ENCODE measurements at places on chromosomes 7 and 10.
A peak's percentile ranks its signal among the peaks of the same experiment; 100 is the strongest.

DNA sequence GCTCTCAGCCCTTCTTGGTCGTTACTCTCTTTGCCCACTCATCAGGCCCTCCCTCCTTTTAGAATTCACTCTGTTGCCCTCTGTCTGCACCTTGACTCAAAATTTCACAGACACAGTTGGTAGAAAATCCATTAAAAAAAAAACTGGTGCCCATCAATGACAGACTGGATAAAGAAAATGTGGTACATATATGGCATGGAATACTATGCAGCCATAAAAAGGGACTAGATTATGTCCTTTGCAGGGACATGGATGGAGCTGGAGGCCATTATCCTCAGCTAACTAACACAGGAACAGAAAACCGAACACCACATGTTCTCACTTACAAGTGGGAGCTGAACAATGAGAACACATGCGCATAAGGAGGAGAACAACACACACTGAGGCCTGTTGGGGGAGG lies 115.7 kb downstream of the PARP12 start:
- DNase-seq: no peak

GRCh38 chr10:89591111-89591795 lies 53.8 kb downstream of the PANK1 start:
- no peak for DNase-seq

- no peak for DNase-seq
Measured at GRCh38 chr7:75033826-75034225, 39.8 kb downstream of the RCC1L start.

GRCh38 chr7:105723572-105723971 lies 142.3 kb upstream of the EFCAB10 start:
- no peak for DNase-seq

GRCh38 chr7:137342265-137342664 lies 1.3 kb downstream of the PTN start:
- no peak for DNase-seq

- DNase-seq: no peak
Measured at GRCh38 chr10:93997546-93997945, 3.8 kb downstream of the PLCE1 start.

GRCh38 chr10:132626761-132627665 lies 89.4 kb downstream of the INPP5A start:
- no peak for DNase-seq

GRCh38 chr7:131443496-131443895 lies 112.9 kb downstream of the PODXL start:
- DNase-seq: no peak

- no peak for DNase-seq
Measured at GRCh38 chr7:33422141-33422540, 292.8 kb downstream of the BBS9 start.

DNA sequence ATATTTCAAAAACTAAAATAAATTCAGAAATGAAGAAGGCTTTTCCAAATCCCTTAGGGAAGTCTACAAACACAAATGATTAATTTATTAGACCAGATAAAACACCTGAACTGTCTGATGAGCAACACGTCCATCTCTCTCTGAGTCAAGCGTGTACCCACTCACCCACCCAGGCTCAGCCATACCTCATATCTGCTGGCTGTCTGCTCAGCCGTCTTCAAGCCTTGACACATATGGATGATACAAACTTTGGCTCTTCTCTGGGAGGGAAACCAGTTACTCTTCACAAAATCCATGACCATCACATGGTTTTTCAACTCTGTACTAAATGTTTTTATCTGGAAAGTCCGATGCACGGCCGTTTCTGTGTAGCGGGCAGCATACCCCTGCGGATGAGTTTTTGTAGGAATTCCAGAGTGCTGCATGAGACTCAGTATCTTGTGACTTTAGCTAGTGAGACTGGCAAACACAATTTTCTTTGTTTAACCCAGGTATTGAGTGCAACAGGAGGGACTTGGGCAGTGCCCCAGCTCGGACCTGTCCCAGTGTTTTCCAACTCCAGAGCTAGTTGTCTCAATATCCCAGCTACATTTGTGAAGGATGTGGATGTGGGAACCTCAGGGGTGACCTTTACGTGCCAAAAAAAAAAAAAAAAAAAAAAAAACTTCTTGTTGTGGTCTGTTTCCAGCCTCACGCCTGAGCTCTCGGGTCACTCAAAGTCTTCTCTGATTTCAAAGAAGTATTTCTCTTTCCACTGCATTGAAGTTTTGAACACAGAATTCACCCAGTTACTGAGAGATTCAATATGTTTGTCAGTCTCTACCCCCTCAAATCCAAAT lies at the start of gene C10orf90:
Gene C10orf90, minus strand, starts transcription at position 638 of the 839 bp plus-strand sequence. Its CDS starts 213 bp downstream, at position 425.
- DNase-seq: no peak

DNA sequence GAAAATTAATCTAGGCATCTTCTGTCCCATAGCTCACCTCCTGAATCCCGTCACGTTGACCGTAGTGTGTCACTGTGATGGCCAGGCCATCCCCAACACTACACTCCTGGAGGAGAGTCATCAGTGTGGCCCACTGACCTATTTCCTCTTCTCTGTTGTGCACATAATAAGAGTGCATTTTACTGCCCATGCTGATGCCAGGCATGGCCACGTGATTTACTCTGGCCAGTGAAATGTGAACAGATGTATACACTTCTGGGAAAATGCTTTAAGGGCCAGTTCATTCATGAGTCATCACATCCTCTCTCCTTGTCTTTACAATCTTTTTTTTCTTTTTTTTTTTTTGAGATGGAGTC lies 101.9 kb upstream of the PIP4K2A start:
- no peak for DNase-seq

DNA sequence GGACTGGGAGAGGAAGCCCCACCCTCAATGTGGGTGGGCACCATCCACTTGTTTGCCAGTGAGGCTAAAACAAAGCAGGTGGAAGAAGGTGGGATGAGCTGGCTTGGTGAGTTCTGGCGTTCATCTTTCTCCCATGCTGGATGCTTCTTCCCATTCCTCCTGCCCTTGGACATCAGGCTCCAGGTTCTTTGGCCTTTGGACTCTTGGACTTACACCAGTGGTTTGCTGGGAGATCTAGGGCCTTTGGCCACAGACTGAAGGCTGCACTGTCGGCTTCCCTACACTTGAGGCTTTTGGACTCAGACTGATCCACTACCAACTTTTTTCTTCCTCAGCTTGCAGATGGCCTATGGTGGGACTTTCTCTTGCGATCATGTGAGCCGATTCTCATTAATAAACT lies 106.3 kb downstream of the HERPUD2 start:
- DNase-seq: no peak

- peak; percentile 77 for DNase-seq
Measured at GRCh38 chr7:47669178-47669891, 87.4 kb upstream of the TNS3 start.

GRCh38 chr10:22541900-22542299 lies 172.5 kb downstream of the PIP4K2A start:
- DNase-seq: no peak

DNA sequence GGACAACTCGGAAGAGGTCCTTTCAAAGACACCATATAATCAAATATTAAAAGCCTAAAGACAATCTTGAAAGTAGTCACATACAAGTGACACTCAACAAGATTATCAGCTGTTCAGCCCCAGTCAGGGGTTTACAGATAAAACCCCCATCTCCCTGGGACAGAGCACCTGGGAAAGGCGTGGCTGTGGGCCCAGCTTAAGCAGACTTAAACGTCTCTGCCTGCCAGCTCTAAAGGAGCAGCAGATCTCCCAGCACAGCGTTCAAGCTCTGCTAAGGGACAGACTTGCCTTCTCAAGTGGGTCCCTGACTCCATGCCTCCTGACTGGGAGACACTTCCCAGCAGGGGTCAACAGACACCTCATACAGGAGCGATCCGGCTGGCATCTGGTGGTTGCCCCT lies 18.0 kb downstream of the CDCA7L start:
- no peak for DNase-seq

DNA sequence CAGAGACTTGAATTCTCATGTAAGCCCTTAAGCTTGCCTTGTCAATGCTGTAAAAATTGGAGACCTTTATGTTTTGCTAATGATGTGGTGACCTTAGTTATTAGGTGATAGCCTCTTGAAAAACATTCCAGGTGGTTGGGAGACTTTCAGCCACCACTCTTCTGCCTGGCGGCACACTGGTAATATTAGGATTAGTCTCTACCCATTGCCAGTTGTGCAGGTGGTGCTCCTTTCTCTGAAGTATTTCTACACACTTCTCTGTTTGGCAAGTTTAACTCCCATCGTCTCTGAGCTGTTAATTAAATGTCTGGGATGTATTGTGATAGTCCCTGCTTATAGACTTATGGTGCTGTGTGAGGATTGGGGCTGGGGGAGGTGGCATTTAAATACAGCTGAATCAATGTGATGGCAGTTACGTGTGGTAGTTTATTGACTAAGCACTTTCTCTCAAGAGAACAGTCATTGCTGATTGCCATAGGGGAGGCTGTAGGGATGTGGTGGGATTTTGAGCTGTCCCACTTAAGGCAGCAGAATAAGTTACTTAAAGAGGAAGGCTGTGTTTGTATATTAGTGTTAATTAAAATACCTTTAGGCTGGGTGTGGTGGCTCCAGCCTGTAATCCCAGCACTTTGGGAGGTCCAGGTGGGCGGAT lies 61.7 kb downstream of the DAGLB start:
- no peak for DNase-seq

DNA sequence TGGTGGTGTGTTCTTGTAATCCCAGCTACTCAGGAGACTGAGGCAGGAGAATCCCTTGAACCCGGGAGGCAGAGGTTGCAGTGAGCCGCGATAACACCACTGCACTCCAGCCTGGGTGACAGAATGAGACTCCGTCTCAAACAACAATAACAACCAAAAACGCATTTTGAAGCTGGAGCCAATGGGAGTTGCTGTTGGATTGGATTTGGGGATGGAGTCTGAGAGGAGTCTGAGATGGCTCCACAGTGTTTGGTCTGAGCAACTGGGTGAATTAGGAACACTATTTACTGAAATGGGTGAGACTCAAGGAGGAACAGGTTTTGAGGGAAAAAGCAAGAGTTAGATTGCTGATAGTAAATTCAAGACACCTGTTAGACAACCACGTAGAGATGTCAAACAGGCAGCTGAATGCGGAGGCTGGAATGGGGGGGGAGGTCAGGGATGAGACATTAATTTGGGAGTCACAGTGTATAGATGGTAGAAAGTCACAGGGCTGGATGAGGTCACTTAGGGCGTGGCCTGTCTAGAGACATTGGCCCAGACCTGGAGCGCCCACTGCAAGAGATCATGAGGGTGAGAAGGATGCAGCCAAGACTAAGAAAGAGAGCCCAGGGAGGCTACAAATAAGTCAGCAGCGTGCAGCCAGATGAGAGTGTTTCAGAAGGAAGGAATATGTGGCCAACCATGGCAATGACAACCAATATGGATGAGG lies 56.4 kb downstream of the CYCS start:
- no peak for DNase-seq

DNA sequence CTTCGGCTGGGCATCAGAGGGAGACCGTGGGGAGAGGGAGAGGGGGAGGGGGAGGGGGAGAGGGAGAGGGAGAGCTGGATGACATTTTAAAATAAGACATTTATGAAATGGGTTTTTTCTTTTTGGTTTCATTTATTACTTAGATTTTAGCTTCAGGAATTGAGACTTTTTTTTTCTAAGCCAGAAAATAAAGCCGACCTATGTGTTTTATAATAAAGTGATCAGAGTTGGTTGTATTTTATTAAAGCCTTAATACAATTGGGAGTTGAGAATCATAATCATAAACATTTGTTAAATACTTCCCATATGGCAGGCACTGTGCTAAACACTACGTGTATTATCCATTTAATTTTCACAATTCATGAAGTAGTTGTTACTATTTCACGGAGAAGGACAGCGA lies 70.2 kb downstream of the INPP5F start:
- DNase-seq: no peak

- DNase-seq: no peak
Measured at GRCh38 chr7:134902058-134902457, 84.2 kb upstream of the AGBL3 start.

DNA sequence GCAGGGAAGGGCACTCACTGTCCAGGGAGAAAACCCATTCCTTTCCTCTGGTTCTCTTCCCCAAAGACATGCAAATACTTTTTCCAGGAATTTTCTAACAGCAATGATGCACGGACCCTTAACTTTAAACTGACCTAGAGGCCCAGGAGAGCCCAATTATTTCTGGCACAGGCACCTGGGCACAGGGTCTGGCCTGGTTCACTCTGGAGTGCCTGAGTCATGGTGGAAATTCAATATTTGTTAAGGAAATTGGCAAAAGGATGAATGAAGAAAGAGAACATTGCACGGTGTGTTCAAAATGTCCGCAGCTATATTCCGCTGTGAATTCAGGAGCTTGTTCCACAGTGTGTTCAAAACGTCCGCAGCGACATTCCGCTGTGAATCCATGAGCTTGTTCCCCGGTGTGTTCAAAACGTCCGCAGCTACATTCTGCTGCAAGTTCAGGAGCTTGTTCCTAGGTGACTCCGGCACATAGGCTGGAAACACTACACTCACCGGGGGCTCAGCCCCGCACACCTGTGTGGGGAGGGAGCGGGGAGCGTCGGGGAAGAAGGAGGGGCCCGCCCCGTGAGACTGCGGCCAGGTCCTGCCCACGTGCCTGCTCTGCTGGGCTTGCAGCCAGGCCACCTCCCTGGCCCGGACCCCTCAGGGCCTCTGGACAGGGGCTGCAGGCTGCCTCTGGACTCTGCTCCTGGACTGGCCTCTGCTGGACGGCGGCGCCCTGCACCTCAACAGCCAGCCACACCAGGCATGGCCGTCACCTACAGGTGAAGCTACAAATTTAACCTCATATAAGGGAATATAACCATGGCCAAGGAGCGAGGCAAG lies 72.0 kb upstream of the FAM20C start:
- no peak for DNase-seq

- no peak for DNase-seq
Measured at GRCh38 chr7:137130751-137131158, 212.8 kb downstream of the PTN start.

DNA sequence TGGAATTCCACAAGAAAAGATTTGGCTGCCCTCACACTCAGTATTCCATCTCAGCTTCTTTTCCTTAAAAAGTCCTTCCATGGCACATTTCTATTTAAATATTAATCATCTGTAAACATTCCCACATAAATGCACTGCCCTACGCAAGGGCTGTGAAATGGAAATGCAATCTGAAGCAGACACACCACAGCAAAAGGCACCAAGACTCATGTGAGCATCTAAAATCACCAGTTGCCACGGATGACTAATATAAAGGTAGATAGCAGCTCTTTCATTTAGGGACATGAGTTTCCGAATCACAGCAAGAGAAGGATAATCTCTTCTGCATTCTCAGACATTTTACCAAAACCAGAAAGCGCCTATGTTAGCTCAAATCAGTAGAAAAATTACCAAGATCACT lies 31.6 kb downstream of the COA1 start:
- DNase-seq: no peak

- DNase-seq: no peak
Measured at GRCh38 chr10:59400214-59400613, 37.9 kb upstream of the FAM13C start.

DNA sequence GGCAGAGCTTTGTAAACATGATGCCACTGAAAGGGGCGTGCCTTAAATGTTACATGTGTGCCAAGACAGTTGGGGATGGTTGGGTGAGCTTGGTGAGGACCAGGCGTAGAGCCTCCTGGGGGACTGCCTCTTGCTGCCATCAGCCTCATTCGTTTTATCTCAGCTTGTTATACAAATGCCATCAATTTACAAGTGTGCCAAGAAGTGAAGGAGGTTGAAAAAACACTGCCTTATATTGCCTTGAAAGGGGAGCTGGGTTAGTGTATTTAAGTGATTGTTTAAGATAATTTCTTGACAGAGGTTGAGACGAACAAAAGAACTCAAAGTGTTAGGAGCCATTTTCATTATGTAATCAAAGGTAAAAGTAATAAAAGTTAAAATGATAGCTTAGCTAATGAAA lies 354.7 kb downstream of the PHTF2 start:
- DNase-seq: no peak
